Fibroblast of skin of left biceps (primary cell): ENCODE measurements at places on chromosomes 13 and 19.

GRCh38 chr13:26929971-26930730 is 169.6 kb upstream of the GPR12 start:
- peak; percentile 23 for DNase-seq

- DNase-seq = no peak
Observed at GRCh38 chr13:91247768-91248167, 99.7 kb upstream of the MIR17HG start.

GRCh38 chr13:112741185-112741755 is 51.4 kb downstream of the ATP11A start:
- DNase-seq = no peak

- no peak for DNase-seq
Observed at GRCh38 chr19:11963566-11964355, 1.1 kb upstream of the ZNF763 start.

- DNase-seq = no peak
Observed at GRCh38 chr19:19209372-19209771, 2.4 kb upstream of the NCAN start.

GRCh38 chr19:44232867-44233266 is 20.5 kb downstream of the ZNF227 start:
- no peak for DNase-seq

DNA sequence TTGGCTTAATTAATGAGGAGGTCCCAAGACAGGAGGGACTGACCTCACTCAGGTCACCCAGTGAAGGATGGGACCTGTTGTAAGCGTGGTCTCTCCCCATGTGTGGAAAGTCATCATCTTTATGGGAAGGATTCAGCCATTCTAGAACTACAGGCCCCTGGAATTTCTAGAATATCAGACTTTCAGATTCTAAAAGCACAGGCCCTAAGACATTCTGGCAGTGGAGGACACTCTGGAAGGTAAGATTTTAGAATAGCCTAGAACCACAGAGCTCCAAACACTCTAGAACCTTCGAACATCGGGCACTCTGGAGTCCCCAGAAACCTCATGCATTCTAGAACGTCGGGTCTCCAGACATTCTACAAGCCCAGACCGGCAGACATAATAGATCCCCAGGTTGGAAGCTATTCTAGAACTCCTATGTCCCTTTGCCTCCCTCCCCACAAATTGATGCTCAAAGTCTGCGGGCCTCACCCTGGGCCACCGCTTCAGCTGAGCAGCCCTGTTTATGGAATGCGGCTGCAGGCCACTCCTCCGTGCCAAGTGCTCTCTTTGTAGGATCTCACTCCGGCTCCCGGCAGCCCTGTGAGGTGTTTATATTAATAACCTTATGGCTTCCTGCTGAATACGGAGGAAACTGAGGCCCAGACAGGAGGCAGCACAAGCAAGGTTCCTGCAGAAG is 1.9 kb upstream of the KLK15 start:
- DNase-seq = no peak

- no peak for DNase-seq
Observed at GRCh38 chr19:42450314-42450934, 7.7 kb upstream of the CXCL17 start.

- DNase-seq = no peak
Observed at GRCh38 chr13:107572156-107572555, 643.2 kb downstream of the LIG4 start.

DNA sequence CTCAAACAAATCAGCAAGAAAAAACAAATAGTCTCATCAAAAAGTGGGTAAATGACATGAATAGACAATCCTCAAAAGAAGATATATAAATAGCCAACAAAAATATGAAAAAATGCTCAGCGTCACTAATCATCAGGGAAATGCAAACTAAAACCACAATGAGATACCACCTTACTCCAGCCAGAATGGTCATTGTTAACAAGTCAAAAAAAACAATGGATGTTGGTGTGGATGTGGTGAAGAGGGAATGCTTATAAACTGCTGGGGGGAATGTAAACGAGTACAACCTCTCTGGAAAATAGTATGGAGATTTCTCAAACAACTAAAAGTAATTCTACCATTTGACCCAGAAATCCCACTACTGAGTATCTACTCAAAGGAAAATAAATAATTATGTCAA is 239.2 kb upstream of the RFC3 start:
- DNase-seq = no peak

DNA sequence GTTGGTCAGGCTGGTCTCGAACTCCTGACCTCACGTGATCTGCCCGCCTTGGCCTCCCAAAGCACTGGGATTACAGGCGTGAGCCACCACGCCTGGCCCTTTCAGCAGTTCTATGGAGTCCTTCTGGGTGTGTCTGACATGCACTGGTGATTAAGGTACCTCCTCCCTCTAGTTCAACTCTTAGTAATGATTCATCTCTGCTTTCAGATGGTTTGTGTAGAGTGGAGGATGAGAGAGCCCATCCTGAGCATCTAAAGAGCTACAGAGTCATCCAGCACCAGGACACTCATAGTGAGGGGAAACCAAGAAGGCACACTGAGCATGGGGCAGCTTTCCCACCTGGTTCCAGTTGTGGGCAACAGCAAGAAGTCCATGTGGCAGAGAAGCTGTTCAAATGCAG is 8.2 kb downstream of the ZNF584 start:
- DNase-seq = no peak

- no peak for DNase-seq
Observed at GRCh38 chr19:12841094-12841493, 2.8 kb downstream of the MAST1 start.

DNA sequence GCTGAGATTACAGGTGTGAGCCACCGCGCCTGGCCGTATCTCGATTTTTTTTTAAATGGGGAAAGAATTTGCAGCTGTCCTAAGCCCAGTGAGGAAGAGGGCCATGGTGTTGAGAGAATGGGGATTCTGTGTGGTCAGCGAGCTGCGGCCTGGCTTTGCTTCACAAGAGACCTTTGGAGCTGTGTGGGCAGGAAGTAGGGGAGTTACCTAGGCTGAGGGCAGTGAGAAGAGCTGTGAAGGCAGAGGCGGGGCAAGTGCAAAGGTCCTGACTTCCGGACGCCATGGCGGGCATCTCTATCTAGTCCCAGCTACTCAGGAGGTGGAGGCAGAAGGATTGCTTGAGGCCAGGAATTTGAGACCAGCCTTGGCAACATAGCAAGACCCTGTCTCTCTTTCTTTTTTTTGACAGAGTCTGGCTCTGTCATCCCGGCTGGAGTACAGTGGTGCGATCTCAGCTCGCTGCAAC is 4.9 kb downstream of the AP2A1 start:
- DNase-seq = no peak

DNA sequence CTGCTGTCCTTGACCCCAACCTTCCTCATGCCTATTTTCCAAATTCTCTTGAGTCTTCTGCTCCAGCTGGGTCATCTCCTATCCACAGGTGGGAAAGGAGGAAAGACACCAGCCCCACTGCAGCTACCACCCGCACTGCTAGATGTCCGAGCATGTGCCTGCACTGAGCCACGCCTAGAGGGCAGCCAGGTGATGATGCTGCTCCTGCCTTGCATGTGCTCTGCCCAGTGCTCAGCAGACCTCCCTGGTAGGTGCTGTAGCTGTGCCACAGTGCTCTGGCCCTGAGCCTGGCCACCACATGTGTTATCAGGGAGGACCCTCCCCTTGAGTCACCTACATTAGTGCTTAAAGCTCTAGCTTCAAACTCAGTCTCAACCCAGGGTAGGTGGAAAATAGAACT is 6.9 kb upstream of the CYSLTR2 start:
- no peak for DNase-seq

DNA sequence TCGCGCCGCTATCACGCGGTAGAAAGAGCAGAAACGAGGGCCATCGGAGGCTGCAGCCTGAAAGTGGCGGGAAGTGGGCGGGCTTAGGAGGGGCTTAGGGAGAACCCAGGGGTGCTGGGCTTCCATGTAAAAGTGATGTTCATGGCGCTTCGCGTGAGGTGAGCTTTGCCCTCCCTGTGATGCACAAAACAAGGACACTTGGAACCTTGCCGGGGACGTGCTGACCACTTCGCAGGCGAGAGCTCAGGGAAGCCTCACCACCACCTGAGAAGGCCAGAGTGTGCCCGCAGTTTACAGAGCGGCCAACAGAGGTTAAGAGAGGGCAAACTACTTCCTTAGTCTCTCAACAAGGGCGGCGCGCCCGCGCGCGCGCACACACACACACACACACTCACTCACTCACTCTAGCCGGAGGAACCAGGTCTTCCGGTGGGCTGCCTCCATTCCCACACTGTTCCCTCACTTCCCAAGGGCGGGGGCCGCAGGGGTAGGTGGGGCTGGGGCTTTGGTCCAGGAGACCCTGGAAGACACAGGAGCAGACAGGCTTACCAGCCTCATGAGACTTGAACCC is 651 bp downstream of the GAPDHS start:
- no peak for DNase-seq

DNA sequence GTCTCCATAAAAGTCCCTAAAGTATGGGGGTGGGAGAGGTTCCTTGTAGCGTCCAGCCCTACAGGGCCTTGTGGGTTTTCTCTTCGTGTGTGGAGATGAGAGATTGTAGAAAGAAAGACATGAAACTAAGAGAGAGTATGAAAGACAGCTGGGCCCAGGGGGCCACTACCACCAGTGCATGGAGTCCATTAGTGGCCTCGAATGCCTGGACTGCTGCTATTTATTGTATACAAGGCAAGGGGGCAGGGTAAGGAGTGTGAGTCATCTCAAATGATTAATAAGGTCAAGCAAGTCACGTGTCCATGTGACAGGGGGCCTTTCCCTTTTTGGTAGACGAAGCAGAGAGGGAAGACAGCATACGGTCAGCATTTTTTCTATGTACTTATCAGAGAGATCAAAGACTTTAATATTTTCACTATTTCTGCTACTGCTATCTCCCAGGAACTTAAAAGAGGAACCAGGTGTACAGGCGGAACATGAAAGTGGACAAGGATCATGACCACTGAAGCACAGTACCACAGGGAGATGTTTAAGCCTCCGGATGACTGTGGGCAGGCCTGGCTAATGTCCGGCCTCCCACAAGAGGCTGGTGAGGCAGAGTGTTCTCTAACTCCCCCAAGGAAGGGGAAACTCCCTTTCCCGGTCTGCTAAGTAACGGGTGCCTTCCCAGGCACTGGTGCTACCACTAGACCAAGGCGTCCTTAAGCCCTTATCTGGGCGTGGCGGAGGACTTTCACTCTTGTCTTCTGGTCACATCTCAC is 25.5 kb downstream of the FGF21 start:
- DNase-seq = no peak

DNA sequence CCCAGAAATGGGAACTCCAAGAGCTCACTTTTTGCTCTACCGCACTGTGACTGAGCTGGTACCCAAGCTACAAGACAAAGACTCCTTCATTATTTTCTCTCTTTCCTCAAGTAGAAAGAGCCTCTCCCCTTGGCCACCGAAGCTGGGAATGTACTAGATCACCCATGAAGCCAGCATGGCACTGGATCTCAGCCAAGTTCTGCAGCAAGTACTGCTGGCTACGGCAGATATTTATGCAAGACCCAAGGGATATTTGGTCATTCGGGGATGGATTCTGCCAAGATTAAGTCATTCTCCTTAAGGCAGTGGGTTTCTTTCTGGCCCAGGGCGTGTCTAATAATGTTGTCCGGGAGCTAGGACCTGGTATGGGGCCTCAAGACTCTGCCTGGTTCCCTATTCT is 633.5 kb downstream of the SLITRK1 start:
- no peak for DNase-seq

- DNase-seq = no peak
Observed at GRCh38 chr19:10521461-10522171, 4.4 kb upstream of the S1PR5 start.

- DNase-seq = no peak
Observed at GRCh38 chr13:35729926-35730627, 253.6 kb upstream of the MAB21L1 start.

GRCh38 chr13:92947770-92948434 is 278.7 kb upstream of the GPC6 start:
- DNase-seq = no peak

- no peak for DNase-seq
Observed at GRCh38 chr13:25177636-25178035, 5.5 kb upstream of the AMER2 start.

- DNase-seq = no peak
Observed at GRCh38 chr19:6802336-6803035, 30.0 kb downstream of the VAV1 start.

- DNase-seq = no peak
Observed at GRCh38 chr19:41297628-41298347, 12.2 kb upstream of the CCDC97 start.

DNA sequence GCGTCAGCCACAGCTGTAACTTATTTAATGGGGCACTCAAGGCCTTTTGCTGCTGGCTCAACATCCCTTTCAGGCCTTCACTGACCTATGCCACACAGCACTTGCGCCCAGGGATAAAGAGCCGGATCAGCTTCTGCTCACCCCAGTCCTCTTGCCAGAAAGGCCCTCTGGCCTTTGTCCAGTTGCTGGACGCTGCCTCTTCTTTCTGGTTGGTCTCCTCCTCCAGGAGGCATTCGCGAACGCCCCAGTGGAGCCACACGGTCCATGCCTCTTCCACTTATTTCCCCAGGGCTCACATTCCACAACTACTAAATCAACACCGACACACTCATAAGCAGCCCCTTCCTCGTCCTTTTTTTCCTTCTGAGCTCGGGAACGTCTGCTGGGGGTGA is 3.7 kb upstream of the ZNF329 start:
- DNase-seq = no peak

DNA sequence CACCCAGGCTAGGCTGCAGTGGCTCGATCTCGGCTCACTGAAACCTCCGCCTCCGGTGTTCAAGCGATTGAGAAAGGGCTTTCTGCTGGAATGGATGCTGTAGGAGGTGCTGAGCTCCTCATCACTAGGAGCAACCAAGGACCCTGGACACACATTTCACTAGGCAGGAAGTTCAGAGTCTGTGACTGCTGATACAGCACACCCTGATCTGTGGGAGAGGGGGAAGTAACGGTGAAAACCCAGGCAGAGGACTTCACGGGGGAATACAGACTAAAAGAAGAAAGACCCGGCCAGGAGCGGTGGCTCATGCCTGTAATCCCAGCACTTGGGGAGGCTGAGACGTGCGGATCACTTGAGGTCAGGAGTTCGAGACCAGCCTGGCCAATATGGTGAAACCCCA is 11.9 kb upstream of the NOTCH3 start:
- no peak for DNase-seq

GRCh38 chr19:17306285-17306714 is 628 bp downstream of the MRPL34 start:
- DNase-seq = no peak

DNA sequence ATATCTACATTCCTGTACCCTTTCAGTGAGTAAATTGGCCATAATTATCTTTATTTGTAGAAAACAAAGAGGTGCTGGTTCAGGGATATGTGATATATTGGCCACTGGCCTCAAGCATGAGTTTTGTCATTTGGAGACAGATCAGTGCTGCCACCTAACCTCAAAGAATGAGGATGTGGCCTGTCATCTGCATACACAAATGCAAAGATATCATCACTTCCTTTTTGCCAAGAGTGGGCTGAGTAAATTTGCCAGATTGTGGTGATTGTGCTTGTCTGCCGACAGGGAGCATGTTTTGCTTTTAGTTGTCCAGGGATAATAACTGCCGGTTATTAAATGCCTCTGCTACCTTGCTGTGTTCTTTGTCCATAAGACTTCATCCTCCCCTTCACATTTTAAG is 44.2 kb downstream of the WASF3 start:
- no peak for DNase-seq

DNA sequence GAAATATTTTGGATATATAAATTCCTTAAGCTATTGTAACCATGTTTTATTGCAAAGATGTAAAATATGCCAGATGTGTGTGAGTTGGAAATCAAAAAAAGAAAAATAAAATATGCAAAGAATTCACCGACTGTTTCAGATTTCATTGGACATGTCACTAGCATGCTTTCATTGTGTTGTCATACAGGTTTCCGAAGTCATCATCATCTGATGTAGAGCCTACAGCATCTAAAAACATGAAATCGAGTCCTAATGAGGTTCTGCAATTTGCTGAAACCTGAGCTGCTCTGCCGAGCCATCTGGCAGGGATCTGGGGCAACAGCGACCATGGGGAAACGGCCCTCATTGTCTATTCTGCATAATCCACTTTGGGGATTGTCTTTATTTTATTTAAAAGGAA is 196.1 kb upstream of the MAB21L1 start:
- DNase-seq = peak; percentile 83
